ENCODE measurements at places on chromosomes 12 and 14.

- DNase-seq = no peak
Observed at GRCh38 chr14:91606851-91607250, 96.7 kb upstream of the PPP4R3A start.

- no peak for DNase-seq
Observed at GRCh38 chr14:75430116-75430515, 2.3 kb downstream of the JDP2 start.

DNA sequence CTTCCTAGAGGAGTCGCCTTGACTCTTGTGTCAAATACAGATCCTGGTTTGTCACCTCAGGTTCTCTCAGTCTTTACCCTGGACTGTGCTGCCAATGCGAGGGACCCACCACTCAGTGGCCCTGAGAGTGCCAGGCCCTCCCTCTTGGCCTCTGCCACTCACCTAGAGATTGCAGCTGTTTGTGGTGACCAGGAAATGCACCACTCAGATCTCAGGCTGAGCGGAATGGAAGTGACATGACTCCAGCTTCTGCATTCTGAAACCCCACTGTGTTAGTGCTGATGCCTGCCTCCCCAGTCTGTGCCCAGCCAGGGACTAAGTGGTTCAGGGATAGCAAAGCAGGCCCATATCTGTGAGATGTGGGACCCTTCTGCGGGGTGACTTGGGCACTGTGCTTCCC is 27.8 kb upstream of the NEDD1 start:
- no peak for DNase-seq

- no peak for DNase-seq
Observed at GRCh38 chr12:74328623-74329022, 209.0 kb upstream of the ATXN7L3B start.

DNA sequence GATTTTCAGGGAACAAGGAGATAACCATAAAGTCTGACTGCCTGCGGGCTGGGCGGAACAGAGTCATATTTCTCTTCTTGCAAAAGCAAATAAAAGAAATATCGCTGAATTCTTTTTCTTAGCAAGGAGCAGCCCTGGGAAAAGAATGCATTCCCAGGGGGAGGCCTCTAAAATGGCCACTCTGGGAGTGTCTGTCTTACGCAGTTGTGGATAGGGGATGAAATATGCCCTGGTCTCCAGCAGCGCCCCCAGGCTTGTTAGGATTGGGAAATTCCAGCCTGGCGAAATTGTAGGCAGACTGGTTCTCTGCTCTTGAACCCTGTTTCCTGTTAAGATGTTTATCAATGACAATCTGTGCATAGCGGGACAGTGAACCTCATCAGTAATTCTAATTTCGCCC is 40.5 kb downstream of the PCNX1 start:
- no peak for DNase-seq

DNA sequence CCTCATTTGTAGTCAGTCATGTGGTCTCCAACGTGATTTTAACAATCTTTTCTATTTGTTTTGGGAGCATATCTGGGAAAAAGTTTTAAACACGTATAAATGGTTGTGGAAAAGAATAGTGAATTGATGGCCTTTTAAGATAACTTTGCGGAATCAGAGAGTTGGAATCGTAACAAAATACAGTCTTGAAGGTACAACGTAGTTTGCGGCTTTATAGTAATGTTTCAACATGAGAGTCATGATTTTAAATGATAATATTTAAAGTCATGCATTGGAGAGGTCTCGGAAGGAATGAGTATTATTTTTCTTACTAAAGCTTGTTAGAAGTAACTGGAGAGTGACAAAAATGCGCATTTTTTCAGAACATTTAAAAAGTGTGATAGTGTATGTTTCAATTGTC is 1.6 kb downstream of the AEBP2 start:
- DNase-seq = no peak

DNA sequence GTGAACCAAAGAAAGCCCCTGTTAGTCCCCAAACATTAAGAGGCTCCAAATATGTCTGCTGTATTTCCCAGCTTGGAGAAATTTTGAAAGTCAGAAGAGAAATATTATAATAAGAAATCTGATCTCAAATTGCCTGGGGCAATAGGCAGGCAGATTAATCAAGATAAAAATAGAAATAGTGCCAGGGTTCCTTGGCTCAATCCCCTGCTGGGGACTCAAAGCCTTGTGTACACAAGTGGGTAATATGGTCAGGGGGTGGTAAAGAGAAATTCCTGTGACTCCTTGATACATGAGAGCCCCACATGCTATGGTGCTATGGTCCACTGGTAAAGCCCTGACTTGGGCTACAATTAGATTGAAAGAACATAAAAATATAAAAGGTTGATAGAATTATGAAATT is 41.3 kb upstream of the ARID2 start:
- no peak for DNase-seq

DNA sequence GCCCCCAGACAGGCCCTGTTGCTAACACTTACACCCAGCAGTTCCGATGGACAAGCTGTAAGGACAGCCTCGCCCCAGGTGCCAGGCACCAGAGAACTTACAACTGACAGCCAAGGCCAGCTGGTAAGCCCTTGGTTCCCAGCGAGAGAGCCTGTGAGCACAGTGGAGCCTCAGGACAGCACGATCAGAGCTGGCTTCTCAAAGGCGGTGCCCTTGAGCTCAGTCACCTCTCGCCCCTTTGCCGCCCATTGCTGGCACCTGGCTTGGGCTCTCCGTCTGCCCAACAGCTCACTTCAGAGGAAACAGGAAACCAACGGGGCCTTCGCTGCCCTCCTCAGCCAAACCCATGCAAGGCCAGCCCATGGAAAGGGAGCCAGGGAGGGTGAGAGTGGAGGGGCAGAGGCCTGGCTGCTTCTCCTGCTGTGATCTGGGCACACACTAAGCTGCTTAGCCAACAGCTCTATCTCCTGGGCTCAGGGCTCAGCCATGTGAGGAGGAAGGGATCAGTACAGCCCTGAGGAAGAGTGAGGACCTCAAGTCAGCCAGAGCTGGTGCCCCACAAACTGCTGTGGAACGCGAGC is 98.5 kb downstream of the SINHCAF start:
- no peak for DNase-seq

DNA sequence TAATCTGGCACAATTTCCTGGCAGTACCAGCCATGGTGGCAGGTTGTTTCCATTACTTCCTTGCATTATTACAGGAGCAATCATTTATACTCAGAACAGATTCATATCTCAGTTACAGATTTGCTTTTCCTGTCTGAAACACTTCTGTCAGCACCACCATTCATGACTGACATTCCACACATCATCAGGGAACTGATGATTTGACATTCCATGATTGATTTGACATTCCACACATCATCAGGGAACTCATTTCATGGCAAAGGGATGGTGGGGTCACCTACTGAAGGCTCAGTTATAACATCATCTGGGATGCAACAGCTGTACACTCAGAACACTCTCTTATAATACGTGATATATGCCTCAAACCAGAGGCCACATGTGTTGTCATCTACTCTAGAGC is 30.9 kb upstream of the RERGL start:
- DNase-seq = no peak

DNA sequence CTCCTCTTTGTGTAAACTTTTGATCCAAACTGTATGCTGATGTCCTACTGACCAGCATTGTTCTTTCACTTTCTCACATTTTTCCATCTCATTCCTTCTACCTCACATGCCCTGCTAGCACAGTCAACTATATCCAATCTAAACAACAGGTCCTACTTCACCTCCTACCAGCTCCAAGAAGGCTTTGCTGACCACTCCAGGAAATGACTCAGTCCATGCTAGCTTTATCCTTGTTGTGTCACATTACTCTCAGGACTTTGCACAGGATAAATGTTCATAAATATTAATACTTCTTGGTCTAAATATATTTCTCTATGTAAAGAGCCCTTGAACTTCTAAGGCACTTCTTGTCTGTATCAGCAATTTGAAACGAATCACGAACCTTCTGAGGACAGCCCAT is 64.9 kb upstream of the PCED1B start:
- no peak for DNase-seq

GRCh38 chr12:80553316-80553715 is 109.3 kb downstream of the PTPRQ start:
- no peak for DNase-seq

GRCh38 chr14:73125169-73125588 is 11.1 kb upstream of the PSEN1 start:
- DNase-seq = no peak

DNA sequence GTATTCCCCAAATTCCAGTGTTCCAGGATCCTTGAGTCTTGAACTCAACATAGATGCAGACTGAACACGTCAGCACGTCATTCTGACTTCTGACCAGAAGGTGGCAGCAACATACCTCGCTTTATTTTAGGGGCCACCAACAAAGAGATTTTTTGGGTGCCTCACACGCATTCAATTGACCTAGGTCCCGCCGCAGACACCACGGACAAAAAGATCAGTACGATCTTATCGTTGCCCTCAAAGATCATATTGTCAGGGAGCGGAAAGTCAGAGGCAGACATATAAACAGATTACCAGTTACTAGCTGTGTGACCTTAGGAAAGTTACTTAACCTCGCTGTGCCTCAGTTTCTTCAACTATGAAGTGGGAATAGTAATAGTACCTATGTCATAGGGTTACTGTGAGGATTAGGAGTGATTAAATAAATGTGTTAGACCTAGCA is 6.5 kb upstream of the PRPH start:
- peak; percentile 34 for DNase-seq

DNA sequence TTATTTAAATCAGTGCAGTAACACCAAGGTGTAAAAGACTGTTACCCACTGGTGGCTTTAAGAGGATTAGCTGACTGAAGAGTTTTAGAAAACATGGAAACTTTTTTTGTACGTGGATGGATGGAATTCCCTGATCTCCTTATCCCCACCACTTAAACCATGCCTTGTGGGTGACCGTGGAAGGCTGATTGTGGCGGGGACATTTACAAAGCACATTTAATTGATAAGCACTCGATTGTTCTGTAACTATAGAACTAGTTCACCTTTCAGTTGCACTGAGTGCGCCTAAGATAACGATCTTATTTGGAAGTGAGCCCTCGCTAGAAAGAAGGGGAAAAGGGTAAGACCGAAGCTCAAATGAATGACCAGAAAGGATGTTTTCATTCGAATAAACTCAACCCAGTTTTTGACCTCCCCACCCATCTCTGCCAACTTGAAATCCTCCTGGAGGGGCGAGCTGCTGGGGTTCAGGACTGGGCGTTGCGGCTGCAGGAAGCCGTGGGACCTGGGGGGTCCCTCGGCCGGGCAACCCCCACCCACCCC is 688 bp upstream of the RASSF3 start:
- DNase-seq = no peak

DNA sequence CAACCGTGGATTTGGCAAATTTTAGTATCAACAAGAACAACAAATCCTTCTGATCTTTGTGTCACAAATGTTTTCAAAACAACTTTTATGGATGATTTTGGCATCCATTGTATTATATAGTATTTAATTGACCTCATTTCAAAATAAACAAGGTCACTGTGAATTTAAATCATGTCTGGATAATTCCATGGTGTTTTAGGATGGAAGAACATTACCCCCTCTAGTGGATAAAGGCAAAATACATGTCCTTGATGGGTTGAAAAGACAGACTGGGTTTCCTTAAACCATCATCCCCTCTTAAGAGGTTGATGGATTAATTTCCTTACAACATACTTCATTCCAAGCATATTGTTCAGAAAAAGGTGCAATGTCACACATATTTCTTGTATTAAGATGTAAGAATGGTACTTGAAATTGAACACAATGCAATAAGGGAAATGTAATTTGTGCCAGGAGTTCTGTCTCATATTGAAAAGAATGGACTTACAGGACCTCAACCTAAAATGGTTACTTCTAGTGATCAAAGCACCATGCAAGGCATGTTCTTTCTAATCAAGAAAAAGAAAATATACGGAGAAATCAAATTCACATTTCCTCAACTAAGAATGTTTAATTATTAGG is 352.0 kb downstream of the BCAT1 start:
- no peak for DNase-seq

Measured in prostate gland (tissue), 2 donors.